ENCODE measurements at places on chromosomes 4 and X.

GRCh38 chrX:21721195-21721594 is 36.7 kb downstream of the SMPX start:
- DNase-seq: no peak

DNA sequence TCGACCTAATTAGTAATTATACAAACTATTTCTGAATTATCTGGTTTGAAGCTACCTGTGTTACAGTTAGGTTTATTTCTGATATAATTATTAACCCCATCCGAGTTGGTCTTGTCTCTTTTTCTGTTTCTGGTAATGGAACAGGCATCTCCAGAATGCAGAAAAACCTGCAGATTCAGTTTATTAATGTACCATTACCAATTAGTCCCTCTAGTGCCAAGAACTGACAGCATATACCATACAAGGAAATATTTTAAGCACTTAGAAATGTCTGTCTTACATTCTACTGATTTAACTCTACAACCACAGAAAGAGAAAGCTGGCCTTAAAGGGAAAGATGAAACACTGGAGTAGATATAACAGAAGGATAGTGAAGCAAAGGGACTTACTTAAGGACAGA is 570.6 kb downstream of the CENPC start:
- DNase-seq: no peak

DNA sequence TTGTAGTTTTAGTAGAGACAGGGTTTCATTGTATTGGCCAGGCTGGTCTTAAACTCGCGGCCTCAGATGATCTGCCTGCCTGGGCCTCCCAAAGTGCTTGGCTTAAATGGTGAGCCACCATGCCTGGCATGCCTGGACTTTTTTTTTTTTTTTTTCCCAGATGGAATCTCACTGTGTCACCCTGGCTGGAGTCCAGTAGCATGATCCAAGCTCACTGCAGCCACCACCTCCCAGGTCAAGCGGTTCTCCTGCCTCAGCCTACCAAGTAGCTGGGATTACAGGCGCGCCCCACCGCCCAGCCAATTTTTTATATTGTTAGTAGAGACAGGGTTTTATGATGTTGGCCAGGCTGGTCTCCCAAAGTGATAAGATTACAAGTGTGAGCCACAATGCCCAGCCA is 8.4 kb downstream of the UBE2K start:
- peak; percentile 70 for DNase-seq

DNA sequence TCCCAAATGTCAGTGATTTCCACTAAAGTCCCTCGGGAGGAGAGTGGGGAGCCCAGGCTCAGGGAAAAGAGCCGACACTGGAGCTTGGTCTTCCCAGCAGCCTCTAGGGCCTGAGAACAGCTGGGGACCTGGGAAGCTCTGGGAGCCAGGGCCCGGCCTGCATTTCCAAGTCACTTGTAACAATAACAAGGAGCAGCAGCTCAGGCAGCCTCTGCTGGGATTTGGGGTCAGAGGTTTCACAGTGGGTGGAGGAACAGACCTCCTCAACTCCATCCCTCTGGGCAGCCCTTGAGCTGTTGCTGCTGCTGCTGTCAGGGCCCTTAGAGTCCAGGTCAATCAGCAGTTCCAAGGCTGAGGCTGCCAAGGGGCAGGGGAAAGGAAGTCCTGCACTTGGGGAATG is 11.1 kb downstream of the STARD8 start:
- DNase-seq: no peak

- DNase-seq: no peak
These were observed 67.6 kb downstream of the PDGFRA start for GRCh38 chr4:54296548-54297203.

DNA sequence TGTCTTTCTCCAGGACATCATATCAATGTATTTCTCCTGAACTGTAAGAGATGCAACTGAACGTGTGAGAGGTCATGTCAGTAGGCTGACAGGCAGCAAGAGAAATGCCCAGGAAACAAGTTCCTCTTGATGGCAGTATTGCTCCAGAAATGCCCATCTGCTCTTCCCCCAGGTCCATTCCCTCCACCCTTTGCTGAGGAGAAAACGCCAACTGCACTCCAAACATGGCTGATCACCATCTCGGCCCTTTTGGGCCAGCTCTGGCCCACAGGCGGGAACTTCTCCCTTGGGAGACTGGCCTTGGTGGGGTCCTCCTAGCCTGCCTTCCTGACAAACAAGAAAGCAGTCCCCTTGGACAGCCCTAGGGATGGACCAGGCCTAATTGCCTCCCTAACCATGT is 276.5 kb upstream of the AGTR2 start:
- DNase-seq: no peak

GRCh38 chr4:126445596-126445995 is 1130.8 kb downstream of the FAT4 start:
- no peak for DNase-seq

DNA sequence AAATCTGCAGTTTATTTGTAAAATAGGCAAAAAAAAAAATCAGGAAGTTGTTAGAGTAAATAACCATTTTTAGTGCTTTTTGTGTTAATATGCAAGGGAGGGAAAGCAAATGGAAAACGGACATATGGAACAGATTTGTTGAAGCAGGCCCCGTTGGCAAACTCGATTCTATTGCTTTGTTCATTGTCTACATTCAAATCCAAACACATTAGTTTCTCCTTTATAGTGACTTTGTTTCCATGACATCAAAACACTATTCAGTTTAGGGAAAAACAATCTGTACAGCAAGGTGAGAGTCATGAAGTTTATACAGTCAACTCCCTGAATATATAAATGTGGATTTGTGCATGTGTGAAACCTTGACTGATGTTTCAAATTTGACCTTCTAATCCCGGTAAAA is 142.2 kb downstream of the FAM47A start:
- no peak for DNase-seq

- no peak for DNase-seq
These were observed 935.9 kb upstream of the EPHA5 start for GRCh38 chr4:66606215-66606614.

DNA sequence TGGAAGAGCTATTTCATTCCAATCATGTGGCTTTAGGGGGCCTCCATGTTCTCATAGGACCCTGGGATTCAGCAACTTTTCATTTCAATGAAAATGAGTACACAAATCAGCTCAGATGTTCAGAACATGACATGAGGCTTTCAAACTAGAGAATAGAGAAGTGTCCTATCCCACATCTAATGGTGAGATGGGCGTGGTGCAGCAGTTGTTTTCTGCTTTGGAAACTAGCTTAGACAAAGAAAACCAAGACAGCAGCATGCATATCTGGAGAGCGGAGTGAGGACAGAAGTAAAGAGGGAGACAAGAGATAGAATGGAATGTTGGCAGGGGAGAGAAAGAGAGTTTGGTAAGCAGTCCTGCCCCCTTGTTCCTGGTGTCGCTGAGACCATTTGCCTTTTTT is 1009.1 kb upstream of the IGFBP7 start:
- no peak for DNase-seq

- no peak for DNase-seq
These were observed 55.7 kb upstream of the CLDN34 start for GRCh38 chrX:9911487-9911886.

DNA sequence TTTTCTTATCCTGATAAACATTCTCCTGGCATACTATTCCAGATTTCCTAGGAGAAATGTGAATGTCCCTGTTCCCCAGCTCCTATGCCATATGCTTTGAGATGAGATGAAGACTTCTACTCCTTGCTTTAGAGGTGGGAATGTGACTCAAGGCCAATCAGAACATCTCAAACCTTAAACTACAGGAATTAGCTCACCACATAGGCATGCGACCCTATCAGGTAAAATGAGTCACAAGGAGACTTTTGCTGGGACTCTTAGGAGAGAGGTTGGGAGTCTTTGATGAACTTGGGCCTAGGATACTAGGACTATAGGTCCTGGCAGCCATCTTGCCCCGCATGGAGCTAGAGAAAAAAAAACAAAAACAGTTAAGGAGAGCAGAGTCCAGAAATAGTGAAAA is 5.8 kb upstream of the USO1 start:
- peak; percentile 54 for DNase-seq

DNA sequence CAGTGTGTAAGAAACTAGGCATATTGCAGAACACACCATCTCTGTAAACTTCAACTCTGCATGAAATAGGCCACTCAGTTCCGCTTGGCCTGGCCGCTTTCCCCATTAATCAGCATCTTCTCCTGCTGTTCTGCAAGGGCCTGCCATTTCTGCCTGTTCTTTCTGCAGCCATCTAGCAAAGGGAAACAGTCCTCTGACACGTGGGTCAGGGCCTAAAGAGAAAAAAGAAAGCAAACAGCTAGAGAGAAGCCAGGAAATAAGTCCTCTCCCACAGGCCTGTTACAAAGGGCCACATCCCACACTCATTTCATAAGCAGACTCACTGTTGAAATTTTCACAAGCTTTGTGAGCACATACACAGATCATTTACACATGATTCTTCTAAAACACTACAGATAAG is 130.1 kb downstream of the PDE5A start:
- DNase-seq: no peak

GRCh38 chr4:173411106-173411693 is 12.3 kb upstream of the SCRG1 start:
- DNase-seq: no peak

DNA sequence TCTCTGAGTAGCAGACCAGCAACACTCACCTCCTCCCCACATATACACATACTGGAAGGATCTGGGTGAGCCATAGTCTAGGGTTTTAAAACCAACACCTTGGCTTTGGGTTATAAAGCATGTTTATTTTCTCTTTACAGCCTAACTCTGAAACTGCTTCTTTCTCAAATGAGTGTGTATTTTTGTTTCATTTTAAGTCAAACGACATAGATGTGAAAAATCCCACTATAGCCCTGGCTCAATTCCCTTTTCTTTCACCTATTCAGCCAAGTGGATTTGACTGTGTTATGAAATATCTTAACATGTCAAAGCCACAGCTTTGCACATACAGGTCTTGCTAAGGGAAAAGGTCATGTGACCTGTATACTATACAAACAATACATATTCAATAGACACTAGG is 13.8 kb downstream of the NEXMIF start:
- no peak for DNase-seq

- DNase-seq: no peak
These were observed 51.7 kb upstream of the C1QTNF7 start for GRCh38 chr4:15376145-15376544.

GRCh38 chr4:183326853-183327252 is 4.6 kb upstream of the CLDN24 start:
- DNase-seq: peak; percentile 51

DNA sequence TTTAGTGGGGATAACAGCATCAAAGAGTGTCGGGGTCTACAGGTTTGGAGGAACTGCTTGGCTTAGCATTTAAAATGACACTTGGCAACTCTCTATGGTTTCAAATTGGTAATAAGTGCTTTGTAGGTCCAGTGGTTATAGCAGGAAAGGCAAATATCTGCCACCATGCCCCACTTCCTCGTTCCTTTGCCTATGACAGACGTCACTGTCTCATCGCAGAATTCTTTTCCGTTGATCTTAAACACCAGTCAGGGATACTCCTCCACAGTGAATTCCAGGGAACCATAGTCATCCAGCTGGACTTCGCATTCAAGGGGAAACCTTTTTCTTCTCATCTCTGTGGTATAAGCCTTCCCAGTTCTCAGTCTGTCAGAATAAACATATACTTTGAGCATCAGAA is 319.1 kb downstream of the GPAT3 start:
- peak; percentile 98 for DNase-seq

DNA sequence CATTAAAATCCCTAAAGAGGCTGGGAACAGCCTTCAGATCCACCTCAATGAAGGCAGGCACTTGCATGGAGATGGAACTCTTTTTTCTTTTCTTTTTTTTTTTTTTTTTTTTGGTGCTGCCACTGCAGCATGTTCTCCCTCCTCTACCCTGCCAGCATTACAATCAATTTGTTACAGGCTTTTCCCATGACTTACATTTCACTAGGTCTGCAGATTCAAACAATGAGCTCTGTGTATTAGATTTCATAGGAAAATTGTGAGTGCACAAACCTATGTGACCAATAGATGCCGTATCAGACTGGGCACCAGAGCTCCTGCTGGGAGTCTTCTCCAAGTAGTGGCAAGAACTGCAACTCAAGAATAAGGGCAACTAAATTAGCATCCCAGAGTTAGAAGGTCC is 63.8 kb upstream of the GABRQ start:
- no peak for DNase-seq

DNA sequence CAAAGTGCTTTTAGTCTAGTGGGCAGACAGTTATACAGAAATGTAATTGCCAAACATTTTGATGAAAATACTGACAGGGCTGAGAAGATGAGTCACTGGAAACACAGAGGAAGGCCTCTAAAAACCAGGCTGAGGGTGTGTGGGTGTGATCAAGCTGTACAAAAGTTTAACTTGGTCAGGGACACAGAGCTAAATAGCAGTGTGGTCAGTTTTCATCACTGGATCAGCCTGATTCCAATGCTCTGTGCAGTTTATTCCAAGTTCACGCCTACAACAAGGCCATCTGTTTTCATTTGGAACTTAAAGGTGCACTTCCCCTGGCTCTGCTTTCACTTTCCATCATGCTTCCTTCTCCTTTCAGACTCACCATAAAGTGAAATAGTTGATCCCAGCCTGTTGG is 10.6 kb downstream of the CENPVL3 start:
- DNase-seq: no peak

DNA sequence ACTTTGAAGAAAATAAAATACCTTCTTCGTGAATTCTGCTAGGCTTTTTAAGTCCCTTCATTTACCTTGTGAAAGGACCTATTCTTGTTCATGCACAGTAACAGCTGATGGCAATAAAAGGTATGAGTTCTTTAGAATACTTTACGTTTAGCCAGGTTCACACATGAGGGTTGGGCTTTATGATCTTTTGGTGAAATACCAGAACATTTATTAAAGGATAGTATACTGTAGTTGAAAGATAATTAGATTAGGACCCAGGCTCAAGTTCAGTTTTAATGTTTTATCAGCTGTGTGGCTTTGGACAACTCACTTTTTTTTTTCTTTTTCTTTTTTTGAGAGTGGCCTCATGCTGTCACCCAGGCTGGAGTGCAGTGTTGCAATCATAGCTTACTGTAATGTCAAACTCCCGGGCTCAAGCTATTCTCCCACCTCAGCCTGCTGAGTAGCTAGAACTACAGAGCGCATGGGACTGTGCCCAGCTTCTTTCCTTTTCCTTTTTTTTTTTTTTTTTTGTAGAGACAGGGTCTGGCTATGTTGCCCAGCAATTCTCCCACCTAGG is 28.2 kb upstream of the NEIL3 start:
- no peak for DNase-seq

- DNase-seq: no peak
These were observed 36.8 kb downstream of the CC2D2A start for GRCh38 chr4:15506464-15506863.
